ENCODE measurements at places on chromosomes 1 and 21.

DNA sequence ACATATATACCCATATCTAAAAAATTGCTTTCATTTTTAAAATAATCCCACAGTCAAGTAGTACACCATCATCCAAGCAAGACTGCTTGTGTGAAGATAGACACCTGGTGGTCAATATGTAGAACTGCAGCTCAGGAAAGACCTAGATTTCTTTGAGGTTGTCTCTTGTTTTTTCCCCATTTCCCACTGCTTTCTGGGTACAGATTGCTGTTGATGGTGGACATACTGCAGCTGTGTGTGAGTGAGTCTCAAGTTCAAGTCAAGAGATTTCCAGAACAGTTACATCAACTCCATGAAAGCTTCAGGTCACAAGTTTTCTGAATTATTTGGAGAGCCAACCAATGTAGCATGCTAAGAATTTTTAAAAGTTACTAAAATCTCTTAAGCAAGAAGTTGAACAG lies 306.4 kb downstream of the DUSP10 start:
- DNase-seq = no peak

- no peak for DNase-seq
These were observed 5.8 kb upstream of the AJAP1 start for GRCh38 chr1:4648657-4649056.

DNA sequence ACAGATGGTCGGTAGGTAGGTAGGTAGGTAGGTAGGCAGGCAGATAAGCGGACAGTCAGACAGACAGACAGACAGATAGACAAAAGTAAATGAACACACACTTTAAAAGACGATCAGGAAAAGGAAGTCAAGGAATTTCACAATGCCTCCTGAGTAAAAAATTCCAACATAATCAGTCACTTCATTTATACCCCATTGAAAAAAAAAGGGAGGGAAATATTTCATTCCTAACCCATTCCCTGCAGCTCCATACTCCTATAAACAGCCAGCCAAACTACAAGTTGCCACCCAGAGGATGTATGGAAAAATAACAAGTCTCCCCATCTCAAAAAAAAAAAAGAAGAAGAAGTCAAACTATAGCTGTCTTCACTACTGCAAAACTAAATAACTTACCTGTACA lies 43.4 kb downstream of the ZZZ3 start:
- peak; percentile 3 for DNase-seq

GRCh38 chr1:94528299-94528698 lies 13.3 kb downstream of the F3 start:
- DNase-seq = no peak

- DNase-seq = peak; percentile 45
These were observed 21.2 kb downstream of the SLC45A3 start for GRCh38 chr1:205658943-205659581.

DNA sequence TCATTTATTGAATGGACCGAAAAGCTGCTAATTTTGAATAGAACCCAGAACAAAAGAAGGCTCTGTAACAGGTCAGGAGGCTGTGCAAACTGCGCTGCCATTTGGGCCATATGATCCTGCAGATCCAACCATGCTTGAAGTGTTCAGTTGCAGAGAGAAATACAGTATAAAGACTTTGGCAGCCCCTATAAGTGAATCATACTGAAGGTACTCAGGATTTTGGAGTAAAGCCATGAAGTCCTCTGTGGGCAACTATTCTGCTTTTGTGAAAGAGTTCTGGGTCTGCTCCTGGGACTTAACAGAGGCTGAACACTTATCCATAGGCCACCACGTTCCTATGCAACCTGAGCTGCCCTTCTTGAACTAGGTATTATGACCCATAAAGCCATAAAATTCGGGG lies 1613.6 kb upstream of the PRMT6 start:
- DNase-seq = peak; percentile 6

- DNase-seq = no peak
These were observed 8.0 kb downstream of the C1orf167 start for GRCh38 chr1:11770011-11770410.

- no peak for DNase-seq
These were observed 996.7 kb upstream of the ADGRL4 start for GRCh38 chr1:80003250-80003649.

DNA sequence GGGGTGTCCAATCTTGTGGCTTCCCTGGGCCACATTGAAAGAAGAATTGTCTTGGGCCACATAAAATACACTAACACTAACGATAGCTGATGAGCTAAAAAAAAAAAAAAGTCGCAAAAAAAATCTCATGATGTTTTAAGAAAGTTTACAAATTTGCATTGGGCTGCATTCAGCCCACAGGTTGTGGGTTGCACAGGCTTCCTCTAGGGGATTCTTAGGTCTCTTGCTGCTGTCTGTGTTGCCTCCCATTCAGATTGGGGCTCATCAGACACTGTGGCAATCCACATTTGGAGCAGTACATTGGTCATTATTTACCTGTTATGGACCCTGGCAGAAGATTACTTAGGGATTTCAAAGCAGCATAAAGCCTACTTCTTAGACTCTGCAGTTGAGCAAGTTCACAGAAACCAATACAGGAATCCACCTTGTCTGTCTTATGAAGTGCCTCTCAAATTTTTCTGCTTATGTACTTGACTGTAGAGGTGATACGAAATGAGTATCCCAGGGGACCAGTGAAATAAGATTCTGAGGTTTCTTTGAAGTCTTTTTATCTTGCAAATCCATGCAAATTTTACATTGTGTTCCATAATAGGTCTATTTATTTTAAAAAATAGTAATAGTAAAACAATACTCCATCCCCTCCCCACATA lies 205.5 kb downstream of the RPS6KC1 start:
- no peak for DNase-seq

GRCh38 chr1:75575837-75576236 lies 35.1 kb downstream of the SLC44A5 start:
- no peak for DNase-seq

DNA sequence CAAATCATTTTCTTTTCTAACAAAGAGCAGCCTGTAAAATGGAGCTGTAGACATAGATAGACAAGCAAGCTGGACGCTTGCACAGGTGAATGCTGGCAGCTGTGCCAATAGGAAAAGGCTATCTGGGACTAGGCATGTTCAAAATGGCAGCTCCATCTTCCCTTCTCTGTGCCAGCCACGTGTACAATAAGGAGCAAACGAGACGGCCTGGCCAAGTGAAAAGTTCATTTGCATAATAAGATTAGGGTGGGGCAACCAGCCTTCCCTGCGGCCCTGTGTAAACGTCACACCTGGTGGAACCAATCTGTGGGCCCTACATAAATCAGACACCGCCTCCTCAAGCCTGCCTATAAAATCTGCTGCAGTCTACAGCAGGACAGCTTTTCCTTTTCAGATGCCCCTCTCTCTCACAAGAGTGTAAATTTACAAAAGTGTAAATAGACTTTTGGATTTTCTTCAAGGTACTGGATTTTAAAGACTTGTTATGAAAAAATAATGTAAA lies 16.6 kb upstream of the EDEM3 start:
- DNase-seq = no peak

DNA sequence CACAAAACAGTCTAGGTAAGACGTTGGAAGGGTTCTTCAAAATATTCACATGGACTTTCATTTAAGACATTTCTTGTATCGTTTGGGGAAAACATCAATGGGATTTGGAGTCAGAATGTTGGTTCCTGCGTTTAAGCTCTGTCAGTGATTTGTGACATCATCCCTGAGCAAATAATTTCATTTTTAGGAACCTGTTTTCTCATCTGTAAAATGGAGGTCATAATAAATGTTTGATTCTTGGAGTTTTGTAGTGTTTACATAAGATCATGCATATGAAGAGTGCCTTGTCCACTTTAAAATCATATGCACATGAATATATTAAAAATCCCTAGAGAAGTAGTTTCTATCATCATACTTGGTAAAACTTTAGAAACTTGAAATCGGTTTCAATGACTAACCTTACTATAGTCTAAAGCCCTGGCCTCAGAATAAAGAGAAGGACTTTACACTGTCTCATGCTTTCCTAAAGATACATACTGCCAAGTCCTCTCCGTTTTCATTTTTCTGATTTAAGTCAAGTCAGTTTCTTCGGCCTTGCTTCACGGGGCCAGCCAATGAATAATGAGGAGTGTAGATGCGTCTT lies 178.4 kb downstream of the ADSS2 start:
- no peak for DNase-seq

DNA sequence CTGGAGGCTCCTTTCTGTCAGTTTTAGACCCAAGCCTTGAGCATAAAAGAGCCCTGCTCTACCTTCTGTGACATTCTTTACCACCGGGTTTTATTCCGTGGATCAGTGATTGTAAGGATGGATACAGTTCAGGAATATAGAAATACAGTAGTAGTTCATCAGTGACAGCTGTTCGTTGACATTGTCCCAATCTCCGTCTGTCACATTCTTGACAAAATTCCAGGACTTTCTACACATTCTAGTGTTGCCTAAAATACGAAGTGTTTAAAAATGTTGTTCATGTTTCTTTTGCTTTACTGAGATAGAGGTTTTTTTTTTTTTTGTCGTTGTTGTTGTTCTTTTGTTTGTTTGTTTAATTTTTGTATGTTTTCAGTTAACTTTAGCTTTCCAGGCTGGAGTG lies 29.9 kb downstream of the MAP10 start:
- DNase-seq = no peak

DNA sequence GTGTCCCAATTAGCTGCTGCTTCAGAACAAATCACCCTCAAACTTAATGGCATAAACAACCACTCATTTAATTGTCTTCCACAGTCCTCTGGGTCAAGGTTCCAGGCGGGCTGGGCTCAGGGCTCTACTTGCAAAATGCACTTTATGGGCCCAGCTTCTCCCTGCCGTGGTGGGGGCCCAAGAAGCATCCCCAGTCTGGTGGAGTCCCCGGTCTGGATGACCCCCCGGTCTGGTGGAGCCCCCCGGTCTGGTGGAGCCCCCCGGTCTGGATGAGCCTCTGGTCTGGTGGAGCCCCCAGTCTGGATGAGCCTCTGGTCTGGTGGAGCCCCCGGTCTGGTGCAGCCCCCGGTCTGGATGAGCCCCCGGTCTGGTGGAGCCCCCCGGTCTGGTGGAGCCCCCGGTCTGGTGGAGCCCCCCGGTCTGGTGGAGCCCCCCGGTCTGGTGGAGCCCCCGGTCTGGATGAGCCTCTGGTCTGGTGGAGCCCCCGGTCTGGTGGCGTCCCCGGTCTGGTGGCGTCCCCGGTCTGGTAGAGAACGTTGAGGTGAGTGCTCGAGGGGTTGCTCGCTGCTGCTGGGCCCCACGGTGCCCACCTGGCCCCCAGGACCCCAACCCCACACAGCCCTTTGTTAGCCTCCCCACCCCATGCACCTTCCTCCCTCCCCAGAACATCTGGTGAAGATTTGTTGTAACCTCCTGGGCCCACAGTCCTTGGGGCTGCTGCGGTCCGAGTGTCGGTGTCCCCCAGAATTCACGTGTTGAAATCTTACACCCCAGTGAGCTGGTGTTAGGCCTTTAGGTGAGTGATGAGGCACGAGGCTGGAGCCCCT lies 33.8 kb downstream of the POFUT2 start:
- no peak for DNase-seq

DNA sequence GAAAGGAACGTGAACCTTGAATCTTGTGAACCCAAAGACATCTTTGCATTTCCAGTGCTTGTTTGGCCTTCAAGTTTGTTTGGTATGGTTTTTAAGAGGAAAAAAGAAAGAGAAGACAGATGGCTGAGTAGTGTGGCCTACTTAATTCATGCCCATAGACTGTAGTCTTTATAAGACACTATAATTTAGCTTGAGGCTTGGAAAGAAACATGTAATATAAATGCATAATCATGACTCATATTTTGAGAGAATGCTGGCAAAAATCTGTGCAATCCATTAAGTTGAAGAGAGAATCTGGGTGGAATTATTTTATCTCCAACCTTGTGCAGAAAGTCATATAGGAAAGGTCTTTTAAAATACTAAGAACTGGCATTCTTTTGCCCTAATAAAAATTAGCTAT lies 179.3 kb downstream of the SIPA1L2 start:
- no peak for DNase-seq

DNA sequence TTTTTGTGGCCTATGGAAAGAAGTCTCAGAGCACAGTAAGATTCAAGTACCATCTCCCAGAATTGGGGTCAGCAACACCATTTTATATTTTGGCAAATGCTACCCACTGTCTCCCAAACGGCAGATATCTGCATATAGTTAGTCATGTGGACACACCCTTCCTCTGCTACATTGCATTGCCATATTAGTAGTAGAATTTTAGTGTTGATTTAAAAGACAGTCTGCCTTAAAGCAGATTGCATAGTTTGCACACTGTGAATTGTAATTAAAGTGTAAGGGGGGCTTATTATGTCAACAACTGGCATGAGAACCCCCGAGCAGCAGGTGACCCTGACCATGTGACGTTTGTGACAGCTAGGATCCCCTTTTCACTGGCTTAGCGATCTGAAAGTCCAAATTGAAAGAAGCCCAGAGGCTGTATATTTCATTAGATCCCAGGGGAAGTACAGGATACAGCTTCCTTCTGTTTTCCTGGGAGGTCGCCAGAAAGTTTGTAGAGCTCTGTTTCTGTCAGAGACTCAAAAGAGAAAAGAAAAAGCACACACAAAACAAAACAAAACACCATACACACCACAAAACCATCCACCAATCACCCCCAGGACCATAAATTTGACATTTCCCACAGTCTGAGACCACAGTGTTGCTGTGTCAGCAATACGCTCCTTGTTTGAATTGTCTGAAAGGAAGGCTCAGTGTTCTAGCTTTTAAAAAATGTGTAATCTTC lies 172.4 kb downstream of the NFIA start:
- DNase-seq = peak; percentile 46

DNA sequence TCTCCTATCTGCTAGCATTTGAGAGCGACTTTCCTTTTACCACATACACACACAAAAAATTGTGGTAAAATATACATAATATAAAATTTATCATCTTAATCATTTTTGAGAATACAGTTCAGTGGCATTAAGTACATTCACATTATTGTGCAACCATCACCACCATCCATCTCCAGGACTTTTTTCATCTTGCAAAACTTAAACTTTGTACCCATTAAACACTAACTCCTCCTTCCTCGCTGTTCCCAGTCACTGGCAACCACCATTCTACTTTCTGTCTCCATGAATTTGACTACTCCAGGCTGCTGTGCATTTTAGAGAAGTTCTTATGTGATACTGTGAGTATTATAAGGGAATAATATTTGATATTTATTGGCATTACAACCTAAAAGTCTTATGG lies 181.3 kb downstream of the C1orf21 start:
- no peak for DNase-seq

- no peak for DNase-seq
These were observed 352.0 kb downstream of the PLPP3 start for GRCh38 chr1:56227401-56227800.

- no peak for DNase-seq
These were observed 45.7 kb downstream of the MAP3K21 start for GRCh38 chr1:233373226-233373625.

GRCh38 chr1:29183287-29183686 lies 1.6 kb upstream of the SRSF4 start:
- DNase-seq = no peak

DNA sequence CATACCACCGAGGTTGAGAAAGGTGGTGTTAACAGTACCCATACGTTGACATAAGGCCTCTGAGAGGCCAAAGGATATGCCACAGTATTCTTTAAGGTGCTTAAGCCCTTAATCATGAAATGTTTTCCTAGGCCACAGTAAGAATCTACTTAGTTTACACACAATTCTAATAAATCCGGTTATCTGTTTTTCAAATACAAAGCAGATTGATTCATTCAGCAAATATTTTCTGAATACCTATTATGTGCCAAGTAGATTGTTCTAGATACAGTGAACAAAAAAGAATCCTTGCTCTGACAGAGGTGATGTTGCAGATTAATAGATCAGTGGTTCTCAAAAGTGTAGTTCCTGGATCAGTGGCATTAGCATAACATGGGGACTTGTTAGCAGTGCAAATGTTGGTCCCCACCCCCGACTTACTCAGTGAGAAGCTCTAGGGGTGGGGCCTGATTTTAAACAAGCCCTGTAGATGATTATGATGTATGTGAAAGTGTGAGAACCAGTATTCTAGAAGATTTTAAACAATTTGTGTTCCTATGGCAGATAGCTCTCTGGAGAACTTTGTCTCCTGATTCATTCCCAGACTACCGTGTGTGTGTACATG lies 61.6 kb downstream of the NFIA start:
- DNase-seq = no peak
